Skeletal muscle cell (primary cell): ENCODE measurements at places on chromosomes 11 and 22.

DNA sequence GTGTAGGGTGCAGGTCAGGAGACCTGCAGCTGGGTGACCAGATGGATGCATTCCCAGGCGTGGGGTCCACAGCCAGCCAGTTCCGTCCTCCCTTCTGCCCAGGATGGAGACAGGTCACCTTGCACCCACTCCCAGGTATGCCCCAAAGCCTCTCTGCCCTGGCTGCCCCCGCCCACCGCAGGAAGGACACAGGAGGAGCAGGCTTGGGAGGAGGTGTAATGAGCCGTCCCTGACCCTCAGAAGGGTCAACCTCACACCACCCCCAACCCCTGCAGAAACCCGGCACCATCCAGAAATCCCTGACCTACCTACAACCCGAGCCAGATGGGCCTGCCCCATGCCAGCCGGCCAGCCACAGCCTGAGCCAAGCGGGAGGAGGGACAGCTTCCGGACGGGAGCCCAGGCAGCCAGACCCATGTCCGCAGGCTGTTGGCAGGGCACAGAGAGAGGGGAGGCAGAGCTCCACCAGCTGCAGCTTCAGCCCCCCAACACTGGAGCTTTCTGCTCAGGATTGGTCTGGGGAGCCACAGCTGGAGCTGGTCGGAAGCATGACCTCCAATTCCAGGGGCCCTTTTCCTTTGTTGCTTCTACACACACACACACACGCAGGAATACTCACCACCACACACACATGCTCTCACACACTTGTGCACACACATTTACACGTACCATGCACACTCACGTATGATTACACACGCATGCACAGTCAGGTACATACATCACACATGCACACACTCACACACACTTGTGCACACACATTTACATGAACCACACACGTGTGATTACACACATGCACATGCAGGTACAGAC is 5.3 kb downstream of the IFITM10 start:
- DNase-seq = no peak

DNA sequence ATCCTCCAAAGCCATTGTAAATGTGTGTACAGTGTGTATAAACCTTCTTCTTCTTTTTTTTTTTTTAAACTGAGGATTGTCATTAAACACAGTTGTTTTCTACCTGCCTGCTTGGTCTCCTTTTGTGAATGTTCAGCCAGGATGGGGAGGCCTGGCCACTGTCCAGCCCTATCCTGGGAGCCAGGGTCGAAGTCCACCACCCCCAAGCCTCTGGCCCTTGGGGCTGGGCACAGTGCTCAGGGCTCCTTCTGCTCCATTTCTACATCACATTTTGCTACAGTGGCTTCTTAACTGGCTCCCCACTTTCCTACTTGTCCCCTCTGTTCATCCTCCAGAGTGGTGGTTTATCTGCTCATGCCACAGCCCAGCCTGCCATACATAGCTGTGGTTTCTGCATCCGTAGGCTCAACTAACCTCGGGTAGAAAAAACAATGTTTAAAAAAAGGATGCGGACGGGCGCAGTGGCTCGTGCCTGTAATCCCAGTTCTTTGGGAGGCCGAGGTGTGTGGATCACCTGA is 2.5 kb upstream of the SMARCB1 start:
- DNase-seq = no peak

GRCh38 chr11:62593434-62594044 is 2.2 kb upstream of the TUT1 start:
- DNase-seq = no peak

GRCh38 chr22:49934160-49934890 is 15.9 kb downstream of the CRELD2 start:
- no peak for DNase-seq

DNA sequence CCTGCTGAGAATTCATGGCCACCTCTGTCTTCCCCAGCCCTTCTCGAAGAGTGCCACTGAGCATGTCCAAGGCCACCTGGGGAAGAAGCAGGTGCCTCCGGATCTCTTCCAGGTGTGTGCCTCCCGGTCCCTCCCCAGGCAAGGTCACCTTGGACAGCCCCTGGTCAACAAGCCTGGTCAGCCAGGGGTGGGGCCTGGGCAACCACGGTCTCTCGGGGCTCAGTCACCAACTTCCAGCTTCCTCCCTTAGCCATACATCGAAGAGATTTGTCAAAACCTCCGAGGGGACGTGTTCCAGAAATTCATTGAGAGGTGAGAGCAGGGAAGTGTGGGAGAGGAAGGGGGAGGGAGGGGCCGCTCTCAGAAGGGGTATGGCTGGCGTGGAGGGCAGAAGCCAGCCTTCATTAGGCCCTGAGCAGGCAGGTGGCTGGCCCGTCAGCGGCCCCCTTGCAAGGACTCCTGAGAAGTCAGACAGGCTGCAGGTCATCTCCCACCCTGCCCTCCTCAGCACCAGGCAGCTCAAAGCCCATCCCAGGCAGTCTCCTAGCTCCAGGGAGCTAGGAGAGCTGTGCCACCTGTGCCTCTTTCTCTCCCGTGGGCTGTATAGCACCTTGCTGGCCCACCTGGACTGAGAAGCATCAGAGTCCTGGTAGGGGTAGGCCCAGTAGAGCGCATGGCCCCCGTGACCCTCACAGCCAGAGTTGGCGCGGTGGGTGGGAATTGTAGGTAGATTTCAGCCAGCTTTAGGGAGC is 9.3 kb upstream of the ANKRD13D start:
- DNase-seq = no peak

DNA sequence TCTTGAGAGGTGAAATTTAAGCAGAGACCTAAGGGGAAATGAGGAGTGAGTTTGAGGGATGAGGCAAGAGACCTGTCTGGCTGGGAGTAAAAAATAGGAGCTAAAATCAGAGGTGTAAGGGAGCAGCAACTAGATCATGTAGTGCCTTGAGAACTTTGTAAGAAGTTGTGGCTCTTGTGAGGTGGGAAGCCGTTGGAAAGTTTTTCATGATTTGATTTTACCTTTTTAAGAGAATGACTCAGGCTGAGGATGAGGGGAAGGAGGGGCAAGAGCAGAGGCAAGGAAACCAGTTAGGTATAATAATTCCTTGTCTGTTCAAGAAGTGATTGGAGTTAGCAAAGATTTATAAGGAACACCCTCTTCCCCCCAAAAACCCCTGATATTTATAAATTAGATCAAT is 25.8 kb downstream of the QSER1 start:
- no peak for DNase-seq

DNA sequence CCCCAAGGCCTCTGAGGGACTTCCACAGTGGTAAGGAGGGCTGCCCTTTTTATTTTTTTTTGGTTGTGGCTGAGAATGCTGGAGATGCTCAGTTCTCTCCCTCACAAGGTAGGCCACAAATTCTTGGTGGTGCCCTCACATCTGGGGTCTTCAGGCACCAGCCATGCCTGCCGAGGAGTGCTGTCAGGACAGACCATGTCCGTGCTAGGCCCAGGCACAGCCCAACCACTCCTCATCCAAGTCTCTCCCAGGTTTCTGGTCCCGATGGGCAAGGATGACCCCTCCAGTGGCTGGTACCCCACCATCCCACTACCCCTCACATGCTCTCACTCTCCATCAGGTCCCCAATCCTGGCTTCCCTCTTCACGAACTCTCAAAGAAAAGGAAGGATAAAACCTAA is 4.2 kb downstream of the THY1 start:
- DNase-seq = no peak

DNA sequence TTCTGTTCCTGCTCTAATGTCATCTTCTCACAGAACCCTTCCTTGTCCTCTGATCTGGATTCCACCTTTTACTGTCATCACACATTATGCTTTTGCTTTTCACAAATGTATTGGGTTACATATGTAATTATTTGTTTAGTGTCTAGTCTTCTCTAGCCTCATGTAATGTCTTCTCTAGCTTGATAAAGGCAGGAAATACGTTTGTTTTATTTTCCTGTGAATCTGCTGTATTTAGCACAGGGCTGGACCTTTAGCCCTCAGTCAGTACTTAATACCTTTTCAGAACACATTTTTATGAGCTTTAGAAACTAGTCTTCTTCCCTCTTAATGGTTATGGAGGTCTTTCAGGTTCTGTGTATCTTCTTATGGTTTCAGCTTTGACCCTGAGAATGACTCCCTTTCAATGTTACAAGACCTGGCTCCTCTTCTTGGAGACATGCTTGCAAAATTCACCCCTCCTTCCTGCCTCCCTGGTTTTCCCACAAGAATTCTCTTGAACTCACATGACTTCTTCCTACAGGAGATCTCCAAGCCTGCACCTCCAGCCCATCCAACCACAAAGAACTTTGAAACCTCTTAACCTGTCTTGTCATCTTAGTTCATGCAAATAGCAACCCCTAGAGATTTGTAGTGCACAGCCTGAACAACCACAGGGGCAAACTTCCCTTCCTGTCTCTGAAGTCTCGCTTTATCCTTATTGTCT is 132.7 kb upstream of the DDI1 start:
- no peak for DNase-seq

DNA sequence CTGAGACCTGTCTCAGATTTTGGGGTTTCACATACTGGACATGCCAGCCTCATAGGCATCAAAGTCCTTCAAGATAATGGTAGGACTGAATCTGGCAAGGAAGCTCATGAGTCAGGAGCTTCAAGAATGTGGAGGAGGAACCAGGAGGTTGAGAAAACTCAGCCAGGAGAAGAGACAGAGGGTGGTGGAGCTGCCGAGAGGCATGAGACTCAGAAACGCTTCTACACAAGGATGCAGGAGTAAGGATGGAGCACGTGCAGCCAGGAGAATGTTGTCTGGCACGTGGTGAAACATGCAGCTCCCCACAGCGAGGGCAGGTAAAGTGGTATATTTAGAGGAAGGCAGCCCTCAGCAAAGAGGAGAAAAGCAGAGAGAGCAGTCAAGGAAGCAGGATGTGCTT is 148.7 kb upstream of the ISX start:
- DNase-seq = no peak

DNA sequence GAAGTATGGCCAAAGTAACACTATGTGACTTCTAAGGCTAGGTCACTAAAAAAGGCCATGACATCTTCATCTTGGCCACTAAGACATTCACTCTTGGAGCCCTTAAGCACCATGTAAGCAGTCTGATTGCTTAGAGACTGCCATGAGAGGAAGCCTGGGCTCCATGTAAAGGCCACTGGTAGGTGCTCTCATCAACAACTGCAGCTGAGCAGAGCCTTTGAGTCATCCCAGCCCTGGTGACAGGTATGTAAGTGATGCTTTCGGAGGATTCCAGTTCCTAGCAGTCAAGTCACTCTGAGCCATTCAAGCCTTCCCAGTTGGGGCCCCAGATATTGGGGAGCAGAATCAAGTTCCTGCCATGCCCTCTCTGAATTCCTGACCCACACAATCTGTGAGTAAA is 26.2 kb downstream of the GAB2 start:
- no peak for DNase-seq

DNA sequence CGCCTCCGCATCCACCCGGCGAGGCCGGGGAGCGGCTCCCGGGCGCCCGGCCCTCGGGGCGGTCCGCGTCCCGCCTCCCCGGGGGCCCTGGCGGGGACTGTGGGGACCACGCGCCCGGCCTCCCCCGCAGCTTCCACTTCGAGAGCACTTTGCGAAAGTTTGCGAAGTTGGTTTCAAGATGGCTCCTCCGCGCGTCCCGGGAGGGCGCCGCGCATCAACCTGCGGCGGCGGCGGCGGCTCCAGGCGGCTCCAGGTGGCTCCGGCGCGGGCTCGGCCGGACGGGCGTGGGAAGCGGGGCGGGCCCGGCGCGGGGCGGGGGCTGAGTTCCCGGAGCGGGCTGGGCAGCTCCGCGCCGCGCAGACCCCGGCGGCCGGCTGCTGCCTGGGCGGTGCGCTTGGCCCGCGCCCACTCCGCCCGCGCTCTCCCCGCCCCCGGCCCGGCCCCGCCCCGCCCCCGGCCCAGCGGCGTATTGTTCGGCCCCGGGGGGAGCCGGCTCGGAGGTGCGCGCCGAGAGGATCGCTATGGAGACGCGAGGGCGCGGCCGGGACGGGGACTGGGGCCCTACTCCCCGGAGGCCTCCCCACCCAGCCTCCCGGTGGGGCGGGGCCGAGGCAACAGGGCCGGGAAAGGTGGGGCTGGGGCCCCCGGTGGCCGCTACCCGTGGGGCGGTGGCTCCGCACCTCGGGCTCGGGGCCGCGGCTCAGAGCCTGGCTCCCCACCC is at the start of gene CELSR1:
TSS of gene CELSR1 (minus strand) at position 396 of the 721 bp plus-strand sequence. CDS start 450 bp downstream, outside the sequence.
- DNase-seq = no peak

DNA sequence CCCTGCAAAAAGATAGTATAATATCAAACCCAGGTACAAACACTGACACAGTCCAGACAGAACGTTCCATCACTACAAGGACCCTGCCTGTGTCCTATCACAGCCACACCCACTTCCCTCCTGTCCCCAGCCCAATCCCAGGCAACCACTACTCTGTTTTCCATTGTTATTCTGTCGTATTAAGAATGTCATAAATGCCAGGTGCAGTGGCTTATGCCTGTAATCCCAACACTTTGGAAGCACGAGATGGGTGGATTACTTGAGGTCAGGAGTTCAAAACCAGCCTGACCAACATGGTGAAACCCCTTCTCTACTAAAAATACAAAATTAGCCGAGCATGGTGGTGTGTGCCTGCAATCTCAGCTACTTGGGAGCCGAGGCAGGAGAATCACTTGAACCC is 89.0 kb downstream of the TRMU start:
- no peak for DNase-seq

- peak; percentile 54 for DNase-seq
These were observed 6.7 kb downstream of the HSD17B12 start for GRCh38 chr11:43687120-43687791.

GRCh38 chr11:134120143-134120850 is 51.4 kb downstream of the JAM3 start:
- peak; percentile 86 for DNase-seq

GRCh38 chr11:45204761-45205160 is 58.3 kb downstream of the PRDM11 start:
- no peak for DNase-seq

- DNase-seq = no peak
These were observed 1.2 kb upstream of the TECTA start for GRCh38 chr11:121099885-121100284.

DNA sequence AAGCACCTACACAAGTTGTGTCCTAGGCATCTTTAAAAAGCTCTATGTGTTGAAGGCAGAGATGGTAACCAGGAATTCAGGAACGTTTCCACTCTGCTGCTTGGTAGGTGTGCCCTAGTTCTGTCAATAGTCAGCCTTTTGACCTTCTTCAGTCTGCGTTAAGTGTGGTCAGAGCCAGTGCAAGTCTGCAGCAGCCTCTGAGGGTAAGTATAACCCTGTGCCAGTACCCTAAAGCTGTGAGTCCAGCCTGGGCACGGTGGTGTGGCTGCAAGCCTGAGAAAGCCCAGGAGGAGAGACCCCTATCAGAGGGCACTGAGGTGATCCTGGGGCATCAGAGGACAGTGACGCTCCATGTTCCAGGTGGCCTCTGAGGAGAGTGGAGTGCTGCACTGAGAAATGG is 76.8 kb upstream of the ADORA2A start:
- DNase-seq = no peak

DNA sequence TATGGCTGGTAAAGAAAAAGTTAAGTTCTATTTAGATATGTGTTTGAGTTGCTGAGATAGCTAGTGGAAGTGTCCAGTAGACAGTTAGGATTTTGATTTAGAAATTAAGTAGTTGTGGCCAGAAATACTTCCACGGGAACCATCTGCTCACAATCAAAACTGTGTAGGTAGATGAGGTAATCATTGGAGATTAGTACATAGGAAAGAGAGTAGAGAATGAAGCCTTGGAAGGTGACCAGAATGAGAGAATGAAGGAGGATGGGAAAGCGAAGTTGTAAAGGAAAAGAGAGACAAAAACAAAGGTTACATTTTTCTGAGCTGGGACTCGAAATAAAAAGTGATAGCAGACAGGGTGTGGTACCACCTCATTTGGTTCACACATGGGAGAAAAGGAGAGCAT is 296.9 kb upstream of the SORL1-AS1 start:
- DNase-seq = no peak
